Caki2 (cell line): ENCODE measurements at places on chromosomes 16 and 17. TPM values are rescaled to one million over a fixed set of nuclear protein-coding genes. Genes with fewer than 3 reads are reported as not detected.

GRCh38 chr17:48745381-48746275 is 17.1 kb upstream of the HOXB13 start:
- no peak for DNase-seq

- DNase-seq = no peak
Observed at GRCh38 chr16:68379472-68380347, 68.6 kb downstream of the SMPD3 start.

- no peak for DNase-seq
Observed at GRCh38 chr16:46903255-46903905, 19.2 kb downstream of the GPT2 start.

DNA sequence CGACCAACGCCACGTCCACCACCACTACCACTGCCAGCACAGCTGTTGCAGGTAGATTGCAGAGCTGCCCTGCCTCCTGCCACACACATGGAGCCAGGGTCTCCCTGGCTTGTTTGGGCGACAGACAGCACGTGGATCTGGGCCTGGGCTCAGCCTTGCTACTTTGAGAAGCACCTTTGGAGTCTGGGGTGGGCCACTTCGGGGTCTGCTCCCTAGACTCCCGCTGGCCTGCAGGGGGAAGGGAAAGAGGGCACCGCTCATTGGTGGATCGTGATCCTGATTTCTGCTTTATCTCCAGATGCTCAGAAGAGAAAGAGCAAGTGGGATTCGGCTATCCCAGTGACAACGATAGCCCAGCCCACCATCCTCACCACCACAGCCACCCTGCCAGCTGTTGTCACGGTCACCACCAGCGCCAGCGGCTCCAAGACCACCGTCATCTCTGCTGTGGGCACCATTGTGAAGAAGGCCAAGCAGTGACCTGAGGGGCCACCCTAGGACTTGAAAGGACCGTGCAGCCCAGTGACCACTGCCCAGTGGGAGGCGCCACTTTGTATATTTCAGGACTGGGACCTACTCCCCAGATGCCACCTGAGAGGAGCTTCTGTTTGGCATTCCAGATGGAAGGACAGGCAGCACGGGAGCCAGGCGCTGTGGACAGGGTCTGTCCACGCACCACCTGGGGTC is 15.1 kb upstream of the ITGB4 start:
- DNase-seq = no peak

- no peak for DNase-seq
Observed at GRCh38 chr16:89064606-89065457, 28.8 kb upstream of the ACSF3 start.

DNA sequence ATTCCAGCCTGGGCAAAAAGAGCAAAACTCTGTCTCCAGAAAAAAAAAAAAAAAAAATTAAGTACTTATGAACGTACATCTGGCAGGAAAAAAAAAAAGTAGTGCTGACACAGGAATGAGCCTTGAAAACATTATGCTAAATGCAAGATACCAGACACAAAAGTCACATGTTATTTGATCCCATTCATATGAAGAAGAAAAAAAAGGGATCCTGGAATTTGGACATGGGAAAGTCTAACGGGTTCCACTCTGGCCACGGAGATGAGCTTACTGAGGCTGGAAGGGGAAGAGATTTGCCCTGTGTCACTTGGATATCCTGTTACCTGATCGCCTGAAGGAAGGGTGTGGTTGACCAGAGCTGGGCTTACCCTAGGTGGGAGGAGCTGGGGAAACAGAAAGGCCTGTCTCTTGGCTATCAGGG is 251.9 kb downstream of the PARN start:
- peak; percentile 42 for DNase-seq

GRCh38 chr17:16941072-16942036 is 30.6 kb downstream of the TNFRSF13B start:
- DNase-seq = no peak

DNA sequence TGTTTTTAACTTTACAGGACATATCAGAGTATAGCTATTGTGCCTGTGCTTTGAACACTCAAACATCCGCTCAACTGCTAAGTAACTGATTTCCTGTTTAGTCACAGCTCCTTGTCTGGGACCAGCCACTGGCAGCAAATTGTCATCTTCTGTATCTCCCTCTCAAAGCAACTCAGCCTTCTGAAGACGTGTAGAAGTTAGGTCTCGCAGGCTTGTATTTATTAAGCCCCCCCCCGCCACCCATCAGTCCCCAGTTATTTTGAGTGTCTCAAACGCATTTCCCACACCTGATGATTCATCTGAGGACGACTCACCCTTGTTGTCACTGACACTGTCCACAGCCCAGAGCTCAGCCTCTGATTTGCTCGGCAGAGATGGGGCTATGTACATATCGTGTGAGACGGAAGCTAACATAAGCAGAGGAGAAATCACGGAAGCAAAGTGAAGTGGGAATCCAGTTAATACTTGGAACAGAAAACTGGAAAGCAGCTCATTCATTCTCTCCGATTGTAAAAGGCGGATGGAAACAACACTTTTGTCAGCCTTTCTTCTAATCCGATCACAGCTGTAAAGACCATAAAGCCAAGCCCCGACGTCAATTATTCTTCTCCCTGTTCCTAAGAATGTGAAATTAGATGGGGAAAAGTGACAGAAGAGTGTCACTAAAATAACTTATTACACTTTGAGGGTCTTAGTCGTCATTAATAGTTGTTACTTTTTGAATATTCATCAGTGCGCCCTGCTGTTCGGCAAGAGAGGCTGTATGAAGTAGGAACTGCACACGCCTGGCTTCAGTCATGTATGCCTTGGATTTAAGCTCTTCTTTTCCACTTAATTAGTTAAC is 64.2 kb downstream of the PITPNC1 start:
- peak; percentile 84 for DNase-seq

- DNase-seq = no peak
Observed at GRCh38 chr16:56462064-56462796, 10.9 kb downstream of the OGFOD1 start.

GRCh38 chr17:48030531-48030930 is 7.1 kb downstream of the COPZ2 start:
- no peak for DNase-seq

DNA sequence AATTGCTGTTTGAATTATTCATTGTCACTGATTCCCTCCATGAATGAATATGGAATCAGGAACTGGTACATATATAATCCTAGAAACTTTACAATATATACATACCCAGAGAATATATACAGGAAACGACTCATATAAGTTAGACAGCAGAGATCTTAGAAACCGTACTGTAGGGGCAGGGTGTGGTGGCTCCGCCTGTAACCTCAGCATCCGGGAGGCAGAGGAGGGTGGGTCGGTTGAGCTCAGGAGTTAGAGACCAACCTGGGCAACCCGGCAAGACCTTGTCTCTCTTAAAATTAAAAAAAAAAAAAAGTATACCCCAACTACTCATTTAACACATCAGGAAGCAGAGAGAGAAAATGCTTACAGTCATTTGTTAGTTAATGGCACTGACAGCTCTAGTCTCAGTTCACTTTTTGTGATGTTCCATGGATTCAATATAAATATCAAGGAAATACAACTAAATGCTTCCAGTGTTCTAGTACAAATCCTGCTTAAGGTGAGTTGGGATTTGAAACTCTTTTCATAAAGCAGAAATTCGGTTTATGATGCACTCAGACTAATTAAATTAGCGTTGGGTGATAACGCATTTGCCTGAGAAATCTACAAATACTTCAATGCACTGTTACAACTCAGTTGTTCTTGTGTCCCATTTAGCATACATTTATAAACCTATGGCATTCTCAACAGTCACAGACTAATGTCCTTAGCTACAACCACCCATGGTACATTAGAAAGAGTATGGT is 5.6 kb downstream of the GLG1 start:
- no peak for DNase-seq

DNA sequence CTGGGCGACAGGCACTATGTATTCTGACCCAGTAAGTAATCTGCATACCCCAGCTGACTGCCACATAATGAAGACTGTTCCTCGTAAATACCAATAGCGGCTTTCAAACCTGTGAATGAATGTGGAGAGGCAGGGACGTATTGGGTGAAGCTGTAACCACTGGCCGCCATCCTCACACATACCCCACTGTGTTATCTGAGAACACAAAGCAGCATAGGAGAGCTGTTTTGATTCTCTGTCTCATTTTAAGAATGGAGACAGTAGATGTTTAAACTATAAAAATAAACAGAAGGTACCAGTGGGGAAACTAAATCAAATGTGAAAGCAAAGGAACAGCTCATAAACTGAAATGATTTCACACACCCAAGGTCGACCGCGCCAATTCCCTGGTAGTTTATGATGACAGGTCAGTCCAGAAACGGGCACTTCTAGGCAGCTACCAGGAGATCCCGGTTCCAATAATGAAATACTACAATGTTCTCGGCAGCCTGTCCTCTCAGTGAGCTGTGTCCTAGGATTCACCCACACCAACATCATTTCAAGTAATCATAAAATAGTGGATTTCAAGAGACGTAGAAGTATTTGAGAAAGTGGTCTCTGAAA is 109.7 kb downstream of the ADCY9 start:
- DNase-seq = no peak

- DNase-seq = no peak
Observed at GRCh38 chr17:1024076-1024475, 27.1 kb downstream of the TIMM22 start.

DNA sequence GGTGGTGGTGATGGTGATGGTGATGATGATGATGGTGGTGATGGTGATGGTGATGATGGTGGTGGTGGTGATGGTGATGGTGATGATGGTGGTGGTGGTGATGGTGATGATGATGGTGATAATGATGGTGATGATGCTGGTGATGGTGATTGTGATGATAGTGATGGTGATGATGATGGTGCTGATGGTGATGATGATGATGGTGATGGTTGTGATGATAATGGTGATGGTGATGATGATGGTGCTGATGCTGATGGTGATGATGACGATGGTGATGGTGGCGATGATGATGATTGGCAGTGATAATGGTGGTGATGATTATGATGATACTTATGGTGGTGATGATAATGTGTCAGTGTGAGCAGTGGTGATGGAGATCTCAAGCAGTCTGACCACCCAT is 90.8 kb upstream of the FOXF1 start:
- no peak for DNase-seq

DNA sequence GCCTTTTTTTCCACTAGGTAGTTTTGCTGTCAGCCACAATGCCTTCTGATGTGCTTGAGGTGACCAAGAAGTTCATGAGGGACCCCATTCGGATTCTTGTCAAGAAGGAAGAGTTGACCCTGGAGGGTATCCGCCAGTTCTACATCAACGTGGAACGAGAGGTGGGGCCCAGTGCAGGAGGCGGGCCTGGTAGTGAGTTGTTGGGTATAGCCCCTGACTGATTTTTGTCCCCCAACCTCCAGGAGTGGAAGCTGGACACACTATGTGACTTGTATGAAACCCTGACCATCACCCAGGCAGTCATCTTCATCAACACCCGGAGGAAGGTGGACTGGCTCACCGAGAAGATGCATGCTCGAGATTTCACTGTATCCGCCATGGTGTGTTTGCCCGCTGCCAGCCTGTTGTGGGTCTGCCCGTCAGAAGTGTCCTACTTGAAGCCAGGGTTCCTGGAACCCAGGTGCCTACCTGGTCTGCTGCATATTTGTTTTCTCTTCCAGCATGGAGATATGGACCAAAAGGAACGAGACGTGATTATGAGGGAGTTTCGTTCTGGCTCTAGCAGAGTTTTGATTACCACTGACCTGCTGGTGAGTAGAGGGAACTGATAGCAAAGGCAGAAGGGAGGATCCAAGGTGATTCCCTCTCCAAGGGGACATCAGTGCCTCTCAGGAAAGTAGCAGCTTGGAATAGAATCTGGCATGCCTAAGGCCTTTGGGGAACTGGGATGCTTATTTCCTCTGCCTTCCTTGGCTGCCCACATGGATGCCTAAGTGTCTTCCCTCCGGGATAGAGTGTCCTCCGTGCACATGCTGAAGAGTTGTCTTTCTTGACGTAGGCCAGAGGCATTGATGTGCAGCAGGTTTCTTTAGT is 1.9 kb upstream of the CD68 start:
- DNase-seq = no peak

GRCh38 chr17:44777394-44778348 is 18.9 kb downstream of the ADAM11 start:
- no peak for DNase-seq

DNA sequence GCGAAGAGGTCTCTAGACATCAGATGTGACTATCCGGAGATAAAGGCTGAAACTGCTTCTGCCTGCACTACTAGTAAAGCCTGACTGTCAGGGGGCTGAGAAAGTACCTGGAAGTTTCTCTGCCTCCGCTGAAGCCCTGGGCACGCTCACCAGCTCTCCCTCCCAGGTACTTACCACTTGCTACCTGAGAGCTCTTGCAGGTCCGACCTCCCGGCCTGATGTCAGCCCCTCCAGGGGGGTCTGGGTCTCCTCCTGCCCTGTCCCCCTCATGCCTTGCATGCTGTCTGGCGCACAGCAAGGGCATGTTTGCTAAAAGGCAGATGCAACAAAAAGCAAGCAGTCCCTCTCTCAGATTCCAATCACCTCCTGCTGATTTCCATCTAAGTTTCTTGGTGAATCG is 17.4 kb downstream of the ZDHHC7 start:
- DNase-seq = no peak

GRCh38 chr17:60704170-60704569 is 26.5 kb downstream of the BCAS3 start:
- DNase-seq = no peak

DNA sequence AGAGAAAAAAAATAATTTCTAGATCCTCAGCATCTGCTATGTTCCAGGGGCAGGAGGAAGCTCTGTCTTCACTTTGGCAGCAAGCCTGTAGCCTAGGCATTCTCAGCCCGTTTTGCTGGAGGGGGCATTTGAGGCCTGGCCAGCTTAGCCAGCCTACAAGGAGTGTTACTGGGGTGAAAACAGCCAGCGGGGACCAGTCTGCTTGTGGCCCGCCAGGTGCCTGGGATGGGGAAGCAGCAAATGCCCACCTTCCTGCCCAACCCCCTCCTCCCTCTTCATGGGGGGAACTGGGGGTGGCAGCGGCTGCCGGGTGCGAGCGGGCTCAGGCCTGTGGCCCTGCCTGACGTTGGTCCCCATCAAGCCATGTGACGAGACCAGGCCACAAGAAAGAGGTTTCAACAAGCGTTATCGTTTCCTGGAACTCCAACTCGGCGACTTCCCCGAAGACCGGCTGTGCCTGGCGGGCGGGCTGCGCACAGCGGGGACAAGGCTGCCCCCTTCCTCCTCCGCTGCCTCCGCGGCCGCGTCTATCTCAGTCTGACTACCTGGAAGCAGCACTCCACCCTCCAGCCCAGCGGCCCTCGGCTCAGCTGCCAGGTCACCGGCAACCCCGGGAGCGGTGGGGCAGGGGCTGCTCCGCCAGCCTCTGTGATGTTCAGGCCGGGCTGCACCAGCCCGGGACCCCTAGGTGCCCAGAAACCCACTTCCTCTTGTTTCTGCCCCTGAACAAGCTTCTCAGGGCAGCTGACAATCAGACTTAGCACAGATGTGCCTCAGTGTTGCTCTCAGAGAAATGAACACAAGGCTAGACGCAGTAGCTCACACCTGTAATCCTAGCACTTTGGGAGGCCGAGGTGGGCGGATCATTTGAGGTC is 22.9 kb downstream of the SOCS1 start:
- DNase-seq = no peak

KRTAP9-6 gene
- total RNA-seq = not detected in 2 replicates

TEDC2 gene
- total RNA-seq = 37.3 and 39.9 TPM in 2 replicates

CHD9NB gene
- 3.8 TPM in 1 of 2 replicates, not detected in the other for total RNA-seq

OR4D1 gene
- not detected in 2 replicates for total RNA-seq

TMEM235 gene
- total RNA-seq = not detected in 2 replicates

CETP gene
- not detected in 2 replicates for total RNA-seq

IRX3 gene
- 27.7 and 48.4 TPM in 2 replicates for total RNA-seq

C16orf54 gene
- not detected in 2 replicates for total RNA-seq

KRT39 gene
- not detected in 2 replicates for total RNA-seq

CYB561 gene
- 40.1 and 43.8 TPM in 2 replicates for total RNA-seq

HYDIN gene
- total RNA-seq = 0.95 and 3.8 TPM in 2 replicates

HOXB3 gene
- total RNA-seq = 1.1 and 15.0 TPM in 2 replicates
